Adipocyte (in vitro differentiated cells): ENCODE measurements at places on chromosomes 2 and 18.

- no peak for DNase-seq
These were observed 111.1 kb upstream of the RIOK3 start for GRCh38 chr18:23341983-23342382.

DNA sequence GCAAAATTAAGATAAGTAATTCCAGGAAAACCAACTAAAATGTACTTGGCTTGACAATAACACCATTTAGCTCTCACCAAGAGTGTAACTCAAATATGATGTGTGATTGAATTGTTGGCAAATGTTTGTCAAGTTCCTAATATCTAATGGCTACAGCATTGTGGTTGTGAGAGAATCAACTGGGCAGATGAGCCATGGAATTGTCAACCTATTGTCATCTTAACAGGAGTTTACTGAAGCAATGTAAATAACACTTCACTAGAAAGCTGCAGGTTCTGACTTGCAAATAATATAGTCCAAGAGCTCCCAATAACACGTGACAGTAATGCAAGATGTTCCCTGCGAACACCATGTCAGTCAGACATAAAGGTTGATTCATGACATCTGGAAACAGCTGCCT is 495.2 kb upstream of the MEIS1 start:
- no peak for DNase-seq

DNA sequence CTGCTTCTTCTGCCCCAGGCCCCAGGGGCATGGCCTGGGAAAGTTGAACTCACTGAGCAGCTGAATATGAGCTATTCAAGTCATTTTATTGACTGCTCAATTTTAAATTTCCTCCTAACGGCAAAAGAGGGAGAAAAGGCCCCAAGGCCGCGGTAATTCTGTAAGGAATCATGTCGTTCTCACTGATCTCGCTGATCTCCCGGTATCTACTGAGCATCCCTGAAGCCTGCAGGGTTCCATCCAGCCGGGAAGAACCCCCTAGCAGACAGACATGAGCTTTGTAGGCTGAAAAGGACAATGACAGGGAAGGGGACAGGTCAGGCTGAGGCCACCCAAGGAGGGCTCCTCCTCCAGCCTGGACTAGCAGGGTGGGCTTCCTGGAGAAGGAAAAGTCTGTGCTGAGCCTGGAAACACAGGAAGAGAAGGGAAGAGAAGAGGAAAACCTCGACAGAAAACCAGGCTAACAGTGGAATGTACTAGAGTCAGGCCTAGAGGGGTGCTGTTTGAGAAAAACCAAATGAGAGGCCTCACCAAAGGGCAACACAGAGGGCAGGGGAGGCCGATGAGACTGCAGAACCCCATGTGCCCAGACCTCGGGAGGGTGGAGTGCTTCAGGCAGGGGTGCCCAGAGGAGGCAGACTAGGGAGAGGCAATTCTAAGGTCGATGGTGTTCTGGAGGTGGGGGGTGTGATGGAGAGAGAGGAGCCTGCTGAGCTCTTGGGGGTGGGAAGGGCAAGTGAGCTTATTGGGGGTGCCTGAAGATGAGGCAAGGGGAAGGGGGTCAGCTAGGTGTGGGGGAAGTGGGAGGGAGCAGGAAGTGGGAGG is 2.9 kb upstream of the NPPC start:
- no peak for DNase-seq

DNA sequence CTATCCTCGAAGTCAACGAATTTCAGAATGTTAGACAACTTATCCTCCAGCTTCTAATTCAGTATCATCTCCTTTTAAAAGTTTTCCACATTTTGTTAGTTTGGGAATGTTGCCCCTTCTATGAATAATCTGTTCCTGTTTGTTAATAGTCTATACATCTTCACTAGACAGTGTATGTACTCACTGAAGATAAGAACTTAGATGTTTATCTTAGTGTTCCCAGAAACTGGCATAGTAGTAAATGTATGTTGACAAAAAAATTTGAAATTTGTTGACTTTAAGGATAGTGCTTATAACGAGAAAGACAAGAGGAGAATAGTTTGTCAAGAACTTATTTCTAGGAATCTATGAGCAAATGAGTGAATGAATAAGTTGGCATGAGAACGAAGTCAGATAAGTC is 162.0 kb upstream of the GULP1 start:
- no peak for DNase-seq
